Activated CD4-positive, alpha-beta memory T cell treated with anti-CD3 and anti-CD28 coated beads for 36 hours (primary cell): ENCODE measurements at places on chromosomes 6 and 20. TPM values are rescaled to one million over a fixed set of nuclear protein-coding genes. Genes with fewer than 3 reads are reported as not detected.

RXRB gene
- total RNA-seq = 40.9 TPM

DNA sequence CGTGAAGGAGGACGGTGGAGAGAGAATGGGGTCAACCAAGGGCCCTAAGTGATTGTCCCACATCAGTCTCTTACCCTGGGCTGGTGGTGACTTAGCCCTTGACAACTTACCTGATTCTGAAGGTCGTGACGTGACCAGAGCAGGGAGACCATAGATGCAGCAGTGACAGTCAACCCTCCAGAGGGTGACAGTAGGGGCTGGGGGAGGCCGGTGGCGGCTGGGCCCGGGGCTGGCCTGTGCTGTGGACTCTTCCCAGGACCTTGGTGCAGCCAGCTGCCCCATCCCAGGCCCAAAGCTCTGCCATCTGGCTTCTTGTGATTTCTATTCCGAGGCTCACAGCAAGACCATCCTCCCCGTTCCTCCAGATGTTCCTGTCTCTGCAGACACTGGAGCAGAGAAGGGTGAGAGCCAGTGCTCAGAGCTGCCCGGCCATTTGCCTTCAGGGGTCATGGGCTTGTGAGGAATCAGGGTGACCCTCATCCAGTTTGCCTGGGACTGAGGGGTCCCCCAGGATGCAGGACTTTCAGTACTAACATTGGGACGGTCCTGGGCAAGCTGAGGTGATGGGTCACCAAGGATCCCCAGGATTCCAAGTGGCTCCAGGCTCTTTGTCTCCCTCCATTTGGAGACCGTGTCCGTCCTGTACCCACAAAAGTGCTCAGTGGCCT lies 36.0 kb downstream of the SUMO4 start:
- no peak for DNase-seq

DNA sequence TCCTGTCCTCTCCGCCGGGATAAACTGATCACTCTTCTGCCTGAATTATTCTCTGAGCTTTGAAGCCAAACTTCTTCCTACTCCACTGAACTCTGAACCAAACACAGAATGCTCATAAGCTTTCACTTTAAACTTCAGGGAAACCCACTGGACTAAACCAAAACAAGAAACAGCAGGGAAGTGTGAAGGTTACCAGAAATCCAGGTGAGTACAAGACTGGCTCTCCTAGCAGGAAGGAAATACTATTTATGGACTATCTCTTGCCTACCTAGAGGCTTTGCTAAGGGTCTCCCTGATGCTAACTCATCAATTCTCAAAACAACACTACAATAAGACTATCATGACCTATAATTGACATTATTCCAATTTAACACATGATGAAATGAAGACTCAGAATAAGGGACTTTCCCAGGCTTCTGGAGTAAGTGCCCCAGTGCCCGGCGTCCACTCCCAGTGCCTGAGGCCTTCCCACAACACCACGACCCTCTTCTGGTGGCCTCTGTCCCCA lies 145.0 kb downstream of the ZDHHC14 start:
- no peak for DNase-seq

DNA sequence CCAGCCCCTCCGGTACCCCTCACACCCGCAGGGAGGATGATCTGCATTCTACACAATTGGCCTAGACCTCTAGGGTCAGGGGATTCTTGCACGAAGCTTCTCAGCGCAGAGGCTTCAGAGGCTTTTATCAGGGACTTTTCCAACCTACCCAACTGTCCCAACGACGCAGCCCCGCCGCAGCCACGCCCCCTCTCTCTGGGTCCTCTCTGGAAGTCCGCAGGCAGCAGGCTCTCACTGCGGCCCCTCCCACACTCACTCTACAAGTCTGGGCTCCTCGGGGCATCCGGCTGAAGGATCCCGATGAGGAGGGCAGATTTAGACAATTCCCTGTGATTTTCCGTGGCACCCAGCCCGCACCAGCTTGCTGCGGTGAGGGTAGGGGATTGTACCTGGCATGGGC lies 227.7 kb upstream of the RNF24 start:
- no peak for DNase-seq

- DNase-seq = peak; percentile 49
Observed at GRCh38 chr6:125114248-125114858, 39.2 kb upstream of the TPD52L1 start.

DNA sequence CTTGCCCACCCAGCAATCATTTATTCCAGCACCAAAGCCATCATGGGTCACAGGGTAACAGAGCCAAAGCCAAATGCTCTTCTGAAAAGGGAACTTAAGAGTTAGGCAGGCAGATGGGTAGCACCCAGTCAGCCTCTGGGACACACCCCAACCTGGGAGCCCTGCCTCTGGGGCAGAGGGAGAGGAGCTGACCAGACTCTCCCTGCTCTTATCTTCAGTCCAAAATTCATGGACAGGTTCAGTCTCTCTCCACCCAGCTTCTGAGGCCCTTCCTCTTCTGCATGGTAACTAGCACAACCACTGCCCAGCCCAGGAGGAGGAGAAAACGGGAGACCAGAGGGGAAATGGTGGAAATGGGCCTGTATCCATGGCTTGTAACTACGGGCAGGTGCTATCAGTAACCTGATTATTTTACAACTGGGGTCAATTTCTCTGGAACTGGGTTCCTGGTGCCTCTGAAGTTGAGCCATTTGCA lies 105.4 kb downstream of the NOL4L start:
- no peak for DNase-seq

POU5F1 gene
- 0.52 TPM for total RNA-seq

DNA sequence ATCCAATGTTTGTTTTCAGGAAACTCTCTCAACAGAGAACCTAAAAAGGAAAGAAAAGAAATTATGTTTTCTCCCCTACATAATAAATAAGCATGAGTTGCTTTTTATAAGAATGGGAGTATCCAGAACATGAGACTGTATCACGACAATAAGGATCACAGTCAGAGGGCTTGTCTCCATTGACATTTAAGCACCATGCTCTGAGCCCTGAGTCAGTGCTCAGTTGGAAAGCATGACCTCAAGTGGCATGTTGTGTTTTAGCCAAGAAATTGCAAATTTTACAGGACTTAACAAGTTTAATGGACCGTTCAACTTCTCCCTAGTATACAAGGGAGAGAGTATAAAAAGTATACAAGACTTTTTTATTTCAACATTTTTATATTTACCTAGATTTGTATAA lies 431.6 kb downstream of the GJA1 start:
- no peak for DNase-seq

GRCh38 chr6:162198925-162199324 lies 528.6 kb downstream of the PRKN start:
- DNase-seq = no peak

GRCh38 chr20:1330075-1330830 lies 1.3 kb upstream of the SDCBP2 start:
- DNase-seq = peak; percentile 70

DNA sequence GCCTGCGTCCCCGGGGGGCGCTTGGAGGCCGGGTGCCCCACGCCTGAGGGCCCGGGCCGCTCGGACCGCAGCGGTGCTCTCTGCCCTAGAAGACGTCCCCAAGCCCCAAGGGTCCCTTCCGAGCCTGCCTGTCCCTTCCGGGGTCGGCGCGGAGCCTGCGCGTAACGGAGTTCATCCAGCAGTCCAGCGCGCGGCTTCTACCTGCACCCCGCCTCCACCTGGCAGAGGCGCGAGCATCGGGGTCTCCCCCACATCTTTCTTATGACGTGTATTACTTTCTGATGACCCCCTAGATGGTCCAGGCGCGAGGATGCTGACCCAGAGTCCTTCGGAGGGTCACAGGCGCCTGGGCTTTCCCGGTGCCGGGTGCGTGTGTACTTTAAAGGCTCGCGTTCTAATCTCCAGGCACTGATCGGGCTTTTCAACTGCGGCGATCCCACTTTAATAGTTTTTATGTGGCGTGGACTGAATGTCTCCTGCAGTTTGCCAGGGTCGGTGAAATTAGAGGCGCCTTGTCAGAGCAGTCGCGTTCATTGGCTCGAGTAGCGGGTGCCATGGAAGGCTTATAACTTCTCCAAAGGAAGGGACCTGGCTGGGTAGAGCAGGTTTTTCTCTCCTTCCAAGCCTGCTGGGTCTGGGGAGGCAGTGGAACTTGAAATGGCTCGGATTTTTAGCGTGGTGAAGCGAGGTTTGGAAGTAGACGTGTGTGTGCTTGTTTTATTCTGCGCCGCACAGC lies 912 bp downstream of the EYA4 start:
- no peak for DNase-seq

RAET1L gene
- not detected for total RNA-seq

- DNase-seq = peak; percentile 85
Observed at GRCh38 chr20:63941282-63942081, 14.7 kb downstream of the UCKL1 start.

GRCh38 chr6:43673444-43674084 lies 14.0 kb downstream of the MRPS18A start:
- no peak for DNase-seq

DNA sequence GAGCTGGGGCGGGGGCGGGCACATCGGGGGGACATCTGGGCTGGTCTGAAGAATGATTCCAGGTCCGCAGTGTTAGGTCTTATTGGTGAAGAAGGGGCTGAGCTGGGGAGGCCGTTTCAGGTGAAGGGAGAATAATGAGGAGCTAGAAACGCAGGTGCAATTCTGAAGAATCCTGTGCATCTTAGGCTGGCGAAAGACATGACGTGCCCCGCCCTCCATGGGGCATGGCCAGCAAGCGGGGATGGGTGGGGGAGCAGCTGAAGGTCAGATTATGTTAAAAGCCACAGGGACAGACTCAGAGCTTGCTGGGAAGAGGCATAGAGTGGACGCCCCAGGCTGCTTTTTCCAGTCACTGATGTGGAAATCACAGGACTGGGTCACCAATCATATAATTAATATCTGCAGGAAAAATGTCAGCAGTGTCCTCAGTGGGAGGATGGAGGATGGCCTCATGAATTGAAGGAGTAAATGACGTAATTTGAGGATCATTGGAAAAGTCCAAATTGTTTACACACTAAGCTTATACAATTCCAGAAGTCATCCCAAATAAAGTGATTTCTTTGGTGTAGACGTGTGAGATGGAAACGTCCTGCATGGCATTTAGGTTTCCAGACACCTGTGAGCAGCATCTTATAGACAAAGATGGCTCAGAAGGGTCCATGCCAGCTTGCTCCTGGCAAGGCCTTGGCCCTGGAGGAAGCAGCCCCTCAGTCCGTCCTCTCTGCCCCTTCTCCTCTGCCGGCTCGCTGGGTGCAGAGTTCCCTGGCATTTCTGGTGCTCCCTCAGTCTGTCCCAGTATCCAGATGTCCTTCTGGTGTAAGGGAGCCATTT lies 109.6 kb upstream of the FRMD1 start:
- DNase-seq = no peak

HMGCLL1 gene
- not detected for total RNA-seq

ZKSCAN4 gene
- total RNA-seq = 3.7 TPM

DNA sequence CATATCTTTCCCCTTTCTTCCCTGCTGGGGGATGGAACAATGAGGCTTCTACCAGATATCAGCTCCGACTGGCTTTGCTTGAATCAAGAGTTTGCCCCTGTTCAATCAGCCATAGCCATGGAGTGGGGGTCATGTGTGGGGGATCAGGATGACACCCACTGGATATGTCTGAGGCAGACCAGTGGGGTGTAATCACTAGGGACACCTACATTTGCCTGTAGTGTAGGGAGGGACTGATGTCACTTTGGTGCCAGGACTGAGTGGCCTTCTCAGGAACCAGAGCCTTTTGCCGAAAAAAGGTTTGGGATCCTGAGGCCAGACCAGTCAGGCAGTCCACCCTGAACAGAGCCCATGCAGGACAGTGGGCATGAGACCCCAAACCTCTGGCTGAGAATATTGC lies 1.0 kb downstream of the ITPA start:
- no peak for DNase-seq

GRCh38 chr6:135229996-135230395 lies 48.9 kb downstream of the MYB start:
- DNase-seq = no peak

DNA sequence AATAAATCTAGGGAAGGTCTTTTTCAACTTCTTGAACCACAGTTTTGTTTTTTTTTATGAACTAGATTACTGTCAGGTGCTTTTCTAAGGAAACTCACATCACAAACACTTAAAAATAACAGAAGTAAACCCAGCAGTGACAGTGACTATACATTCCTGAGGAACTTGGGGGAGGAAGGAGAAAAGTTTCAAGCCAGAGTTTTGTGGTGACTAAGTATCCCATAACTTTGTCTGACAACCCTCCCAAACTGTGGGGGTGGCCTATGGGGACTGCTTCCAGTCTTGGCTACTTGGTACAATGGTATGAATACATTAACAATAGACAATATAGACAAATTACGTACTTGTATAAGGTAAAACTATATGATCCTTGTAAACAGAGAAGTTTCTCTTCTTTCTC lies 202.5 kb upstream of the MAN1A1 start:
- no peak for DNase-seq

GRCh38 chr20:90651-91050 lies 3.2 kb downstream of the DEFB125 start:
- no peak for DNase-seq

- no peak for DNase-seq
Observed at GRCh38 chr6:153804755-153805330, 234.2 kb upstream of the OPRM1 start.

INSM1 gene
- total RNA-seq = 6.7 TPM

DNA sequence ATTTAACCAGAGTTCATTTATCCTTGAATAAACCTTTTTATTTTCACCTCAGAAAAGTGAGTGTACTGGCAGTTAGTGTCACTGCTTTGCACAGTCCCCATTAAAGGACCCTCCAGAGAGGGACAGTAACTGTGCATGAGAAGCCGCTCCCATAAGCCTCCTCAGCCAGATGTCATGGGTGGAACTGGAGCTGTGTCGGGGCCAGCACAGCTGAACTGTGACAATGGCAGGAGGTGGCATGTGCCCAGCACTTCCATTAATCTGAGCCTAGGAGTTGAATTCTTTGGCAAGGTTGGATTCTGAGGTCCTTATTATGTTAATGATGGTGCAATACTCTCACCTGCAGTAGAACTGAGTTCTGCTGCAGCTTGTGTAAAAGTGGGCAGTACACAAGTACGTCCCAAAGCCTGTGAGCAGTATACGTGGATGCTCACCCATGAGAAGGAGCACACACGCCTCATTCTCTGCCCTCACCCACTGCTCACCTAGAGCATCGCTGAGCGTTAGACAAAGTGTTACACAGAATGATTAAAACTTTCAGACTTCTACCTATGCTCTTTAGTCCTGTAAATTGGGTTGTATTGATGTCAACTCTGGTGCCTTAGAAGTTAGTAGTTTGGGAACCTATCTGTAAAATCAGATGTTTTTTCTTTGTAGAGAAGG lies 11.9 kb upstream of the CSE1L start:
- DNase-seq = no peak

DNA sequence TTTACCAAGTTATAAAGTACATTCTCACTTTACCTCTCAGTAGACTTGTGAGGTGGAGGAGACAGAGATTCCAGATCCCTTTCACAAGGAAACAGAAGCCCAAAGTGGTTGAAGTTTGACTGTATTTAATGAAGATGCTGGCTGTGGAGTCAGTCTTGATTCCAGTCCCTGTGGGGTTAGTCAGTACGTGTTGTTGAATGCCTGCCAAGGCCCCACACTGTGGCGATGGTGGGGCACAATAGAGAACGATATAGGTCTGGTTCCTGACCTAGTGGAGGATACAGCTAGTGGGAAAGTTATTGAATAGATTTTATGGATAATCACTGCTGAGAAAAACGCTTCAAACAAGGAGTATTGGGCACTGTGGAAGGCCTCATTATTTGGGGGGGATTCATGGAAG lies 71.4 kb downstream of the LRRC1 start:
- no peak for DNase-seq

UBD gene
- total RNA-seq = 0.59 TPM
